NCI-H1694 treated with DMSO at 0.1 percent for 48 hours (cell line): ENCODE measurements at places on chromosomes 7 and 10.
A peak's percentile ranks its signal among the peaks of the same experiment; 100 is the strongest.

DNA sequence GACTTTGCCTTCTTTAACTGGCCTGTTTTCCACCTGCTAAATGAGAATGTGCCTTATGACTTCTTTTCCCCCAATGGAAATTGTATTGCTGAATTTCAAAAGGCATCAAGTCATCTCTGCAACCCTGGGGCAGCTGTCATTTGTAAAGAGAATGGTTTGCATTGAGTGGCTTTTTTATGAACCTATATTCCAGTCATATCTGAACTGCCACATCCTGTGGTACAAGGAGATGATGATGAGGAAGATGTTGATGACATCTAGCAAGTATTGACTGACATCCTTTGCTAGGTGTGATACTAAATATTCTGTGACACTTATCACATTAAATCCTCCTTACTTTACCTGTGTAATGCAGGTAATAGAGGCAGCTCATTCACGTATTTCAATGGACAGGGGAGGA, 88.3 kb upstream of the KIAA1217 start:
- no peak for DNase-seq

DNA sequence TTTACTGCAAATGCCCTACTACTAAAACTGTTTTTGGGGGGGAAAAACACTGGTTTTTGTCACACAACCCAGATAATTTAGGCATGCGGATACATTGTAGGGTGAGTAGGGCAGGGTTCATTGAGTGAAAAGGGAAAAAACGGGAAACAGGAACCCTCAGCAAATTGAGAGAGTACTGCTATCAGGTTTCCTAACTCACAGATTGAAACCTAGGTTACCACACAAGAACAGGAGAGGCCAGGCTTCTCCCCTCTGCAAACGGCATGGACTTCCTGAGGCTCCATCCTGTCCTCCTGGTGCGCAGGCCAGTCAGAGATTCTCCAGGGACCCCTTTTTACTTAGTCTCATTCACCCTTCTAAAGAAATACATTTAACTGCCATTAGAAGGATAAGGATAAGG, 30.6 kb downstream of the AVL9 start:
- no peak for DNase-seq

- no peak for DNase-seq
These were observed 69.1 kb downstream of the VPS41 start for GRCh38 chr7:38839851-38840250.

DNA sequence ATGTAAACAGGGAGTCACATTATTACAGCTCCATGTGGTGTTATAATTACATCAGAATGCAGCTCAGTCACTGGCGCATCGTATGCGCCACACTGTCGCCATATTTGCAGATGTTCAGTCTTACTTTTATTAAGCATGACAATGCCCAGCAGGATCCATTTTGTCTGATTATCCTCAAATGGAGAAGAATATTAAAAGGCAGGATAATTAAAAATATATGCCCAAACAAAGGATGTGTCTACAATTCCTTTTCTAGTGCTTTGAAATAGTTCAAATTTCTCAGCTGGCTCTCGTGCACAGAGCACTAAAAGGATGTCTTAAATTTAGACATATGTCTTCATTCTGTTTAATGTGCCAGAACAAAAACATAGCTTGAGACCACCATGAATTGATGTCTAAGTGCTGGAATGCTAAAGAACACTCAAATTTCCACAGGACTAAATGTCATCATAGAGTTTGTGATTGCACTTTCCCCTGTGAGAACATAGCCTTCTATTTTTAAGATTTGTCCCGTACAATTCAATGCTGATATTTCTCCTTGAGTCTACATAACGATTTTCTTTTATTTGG, 168.0 kb downstream of the DKK1 start:
- no peak for DNase-seq

DNA sequence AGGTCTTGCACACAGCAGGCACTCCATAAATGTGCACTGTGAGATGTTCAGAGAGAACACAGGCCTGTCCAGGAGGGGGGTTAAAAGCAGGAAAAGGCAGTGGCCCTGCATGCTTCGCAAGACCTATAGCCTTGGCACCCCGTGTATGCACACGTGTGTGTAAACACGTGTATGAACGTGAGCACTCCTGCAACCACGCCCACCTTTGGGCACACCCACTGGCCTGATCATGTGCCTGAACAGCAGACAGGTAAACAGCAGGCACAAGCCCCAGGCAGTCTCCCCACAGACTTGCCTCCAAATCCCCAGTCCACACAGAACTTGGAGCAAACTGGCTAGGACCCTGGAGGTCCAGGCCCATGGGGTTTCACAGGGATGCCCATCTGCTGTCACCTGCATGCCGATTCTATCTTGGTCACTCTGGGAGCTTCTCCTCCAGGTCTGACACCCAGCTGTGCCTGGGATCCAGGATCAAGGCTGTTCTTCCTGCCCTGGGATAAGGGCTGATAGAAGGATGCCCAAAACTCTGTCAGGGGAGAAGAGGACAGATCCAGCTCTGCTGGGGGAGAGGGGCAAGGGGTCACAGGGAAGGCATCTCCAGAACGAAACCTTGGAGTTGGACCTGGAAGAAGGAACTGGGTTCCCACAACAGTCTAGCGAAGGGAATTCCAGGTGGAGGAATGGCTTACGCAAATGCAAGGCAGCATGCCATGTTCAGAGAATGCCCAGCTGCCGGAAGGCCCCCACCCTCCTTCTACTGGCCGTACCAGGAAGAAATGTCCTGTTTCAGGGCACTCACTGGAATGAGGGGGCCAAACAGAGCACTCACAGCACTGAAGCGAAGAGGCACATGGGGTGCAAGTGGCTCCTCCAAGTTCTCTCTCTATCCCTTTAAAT, 14.3 kb upstream of the ZMIZ1 start:
- no peak for DNase-seq

DNA sequence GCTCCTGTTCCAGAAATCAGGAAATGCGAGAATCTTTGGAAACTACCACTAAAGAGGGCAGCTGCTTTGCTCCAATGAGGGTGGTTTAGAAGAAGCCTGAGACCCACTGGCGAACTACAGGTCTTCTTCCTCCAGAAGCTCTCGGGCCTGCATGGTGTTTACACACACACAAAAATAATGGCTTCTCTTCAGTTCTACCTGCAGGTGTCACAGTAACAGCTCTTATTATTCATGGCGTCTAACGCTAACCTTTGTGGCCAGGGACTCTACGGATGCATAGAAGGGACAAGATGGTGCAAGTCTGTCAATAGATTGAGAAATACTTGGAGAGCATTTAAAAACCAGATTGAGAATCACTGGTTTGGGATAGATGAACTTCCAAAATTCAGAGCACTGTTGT, 22.4 kb downstream of the GPR141 start:
- no peak for DNase-seq

GRCh38 chr7:37510043-37510634, 61.5 kb upstream of the ELMO1 start:
- no peak for DNase-seq

GRCh38 chr10:78349911-78350663, 316.4 kb downstream of the RPS24 start:
- no peak for DNase-seq

- DNase-seq = no peak
These were observed 31.6 kb upstream of the C10orf67 start for GRCh38 chr10:23376229-23376655.

GRCh38 chr7:92880212-92881090, 44.1 kb upstream of the CDK6 start:
- DNase-seq = no peak

- DNase-seq = peak; percentile 29
These were observed 386.2 kb downstream of the KCNMA1 start for GRCh38 chr10:77251297-77252013.

GRCh38 chr7:139915268-139915863, 86.3 kb downstream of the TBXAS1 start:
- no peak for DNase-seq
